ENCODE measurements at places on chromosomes 12 and 14.

GRCh38 chr12:57460841-57461275 lies 1.3 kb downstream of the GLI1 start:
- no peak for DNase-seq

DNA sequence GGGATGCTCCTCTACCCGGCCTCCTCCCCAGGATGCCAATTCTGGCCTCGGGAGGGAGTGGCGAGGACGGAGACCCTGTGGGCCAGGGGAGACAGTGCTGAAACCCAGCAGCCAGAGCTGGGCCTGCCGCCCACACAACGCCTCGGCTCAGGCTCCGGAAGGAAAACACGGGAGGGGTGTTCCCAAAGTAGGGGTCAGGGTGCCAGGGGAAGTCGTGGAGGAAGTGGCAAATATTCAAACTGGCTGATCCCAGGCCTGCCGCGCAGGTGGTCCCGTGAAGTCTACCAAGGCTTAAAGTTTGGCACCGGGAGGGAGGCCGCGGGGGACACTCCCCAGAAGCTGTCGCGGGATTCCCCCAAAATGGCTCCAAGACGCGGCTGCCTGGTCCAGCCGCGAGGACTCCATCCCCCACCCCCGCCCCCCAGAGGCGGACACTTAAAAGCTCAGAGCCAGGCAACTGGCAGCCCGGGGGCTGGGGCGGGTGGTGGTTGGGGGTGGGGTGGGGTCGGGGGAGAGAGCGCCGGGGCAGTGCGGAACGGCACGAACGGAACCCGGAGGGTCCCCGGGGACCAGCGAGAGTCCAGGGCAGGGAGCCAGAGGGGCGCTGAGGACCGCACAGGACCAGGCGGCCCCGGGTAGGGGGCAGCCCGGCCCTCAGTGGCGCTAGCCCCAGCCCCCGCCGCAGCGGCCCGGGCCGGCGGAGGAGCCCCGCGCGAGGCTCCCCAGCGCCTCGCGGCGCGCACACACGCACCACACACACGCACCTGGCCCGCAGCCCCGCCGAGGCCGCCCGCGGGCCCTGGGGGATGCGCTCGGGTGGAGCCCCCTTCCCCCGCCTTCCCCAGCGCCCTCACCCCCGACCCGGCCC lies 20.0 kb downstream of the BEGAIN start:
- DNase-seq: no peak

- DNase-seq: no peak
These were observed 6.9 kb upstream of the CMKLR1 start for GRCh38 chr12:108345716-108346633.

DNA sequence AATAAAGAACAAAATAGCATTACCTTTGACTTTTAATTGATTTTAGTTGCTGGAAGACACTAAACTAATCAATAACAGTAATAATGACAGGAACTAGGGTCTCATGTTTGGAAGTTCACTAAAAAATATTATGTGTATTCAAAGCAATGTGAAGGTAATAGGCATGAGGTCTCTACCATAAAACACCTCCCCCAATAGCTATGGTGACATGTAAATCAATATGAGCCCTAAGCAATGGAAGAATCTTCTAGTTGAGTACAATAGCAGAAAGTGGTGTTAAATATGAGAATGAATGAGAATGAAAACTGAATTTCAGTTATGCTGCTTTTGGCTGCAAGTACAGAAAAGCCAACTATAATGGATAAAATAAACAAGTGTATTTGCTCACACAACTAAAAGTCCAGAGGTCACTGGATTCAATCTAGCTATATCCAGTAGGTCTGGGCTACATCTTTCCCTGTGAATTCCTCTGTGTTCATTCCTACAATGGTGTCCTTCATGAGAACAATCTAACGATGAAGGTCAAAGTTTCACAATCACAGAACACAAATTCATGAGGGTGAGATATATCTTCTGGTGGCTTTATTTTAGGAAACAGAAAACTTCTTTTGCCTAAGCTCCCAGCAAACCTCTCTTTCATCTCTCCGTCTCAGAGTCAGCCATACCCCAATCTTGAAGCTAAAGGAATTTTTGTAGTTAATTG lies 728.0 kb downstream of the FSCB start:
- DNase-seq: no peak

- no peak for DNase-seq
These were observed 278.9 kb downstream of the DPF3 start for GRCh38 chr14:72614891-72615415.

GRCh38 chr12:18479256-18479655 lies 217.9 kb downstream of the PIK3C2G start:
- DNase-seq: no peak

DNA sequence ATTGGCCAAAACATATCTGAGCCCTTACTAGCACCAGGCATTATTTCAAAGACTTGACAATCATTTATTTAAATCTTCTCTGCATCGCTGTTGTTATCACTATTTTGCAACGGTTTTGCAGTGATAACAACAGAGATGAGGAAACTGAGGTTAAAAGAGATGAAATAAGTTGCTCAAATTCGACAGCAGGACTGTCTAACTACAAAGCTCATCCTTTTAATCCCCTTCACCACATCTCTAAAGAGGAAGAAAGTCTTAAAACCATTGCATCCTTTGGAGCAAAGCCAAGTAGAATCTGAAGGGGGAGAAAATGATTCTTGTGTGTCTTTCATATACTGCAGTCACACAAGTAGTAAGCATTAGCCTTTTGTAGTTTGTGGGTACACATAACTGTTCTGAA lies 14.8 kb upstream of the ETNK1 start:
- no peak for DNase-seq

GRCh38 chr12:49327887-49328286 lies 4.8 kb downstream of the TROAP start:
- DNase-seq: no peak

DNA sequence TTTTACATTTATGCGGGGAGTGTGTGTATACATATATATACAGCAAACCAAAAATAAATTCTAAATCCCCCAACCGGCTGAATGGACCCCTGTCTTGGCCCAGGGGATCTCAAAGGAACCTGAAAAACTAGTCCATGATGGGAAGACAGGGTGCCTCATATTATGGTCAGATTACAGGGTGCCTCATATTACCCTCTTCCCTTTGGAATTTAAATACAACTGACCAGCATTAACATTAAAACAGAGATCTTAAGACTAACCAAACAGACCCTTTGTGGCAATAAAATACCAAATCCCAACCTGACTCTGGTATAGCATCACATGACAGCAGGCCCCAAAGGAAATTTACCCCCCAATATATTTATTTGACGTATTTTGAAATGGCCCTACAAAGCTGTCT lies 17.0 kb downstream of the GSTZ1 start:
- DNase-seq: no peak

DNA sequence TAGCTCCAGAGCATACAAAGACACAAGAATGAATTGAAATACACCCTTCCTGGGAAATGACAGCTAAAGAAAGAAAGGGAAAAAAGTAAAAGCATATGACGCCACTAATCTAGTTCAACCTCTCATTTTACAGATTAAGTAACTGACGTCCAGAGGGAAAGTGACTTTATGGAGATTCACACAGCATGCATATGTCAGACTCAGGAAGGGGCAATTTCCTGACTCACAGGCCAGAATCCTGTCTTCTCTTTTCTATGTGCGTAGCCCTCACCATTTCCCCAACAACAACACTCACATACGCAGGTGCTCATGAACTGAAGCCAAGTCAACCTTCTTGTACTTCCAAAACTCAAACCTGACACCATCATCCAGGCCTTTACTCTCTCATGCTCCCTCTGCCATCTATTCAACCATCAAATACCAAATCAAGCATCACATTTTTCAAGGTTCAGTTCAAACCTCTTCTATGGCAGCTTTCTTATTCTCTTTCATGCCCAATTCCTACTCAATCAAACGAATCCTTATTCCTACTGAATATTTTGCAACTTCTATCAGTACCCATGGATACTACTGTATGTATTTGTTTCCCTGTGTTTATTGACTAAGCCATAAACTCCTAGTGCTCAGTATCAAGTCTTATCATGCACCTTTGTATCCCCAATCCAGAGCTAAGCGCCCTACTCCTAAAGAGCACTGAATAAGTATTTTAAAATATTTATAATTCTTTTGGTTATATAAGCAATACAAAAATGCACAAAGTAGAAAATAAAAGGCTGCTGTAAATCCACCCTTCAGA lies 52.8 kb downstream of the STXBP6 start:
- no peak for DNase-seq

- DNase-seq: no peak
These were observed 6.1 kb downstream of the KRT81 start for GRCh38 chr12:52285172-52285745.
